Heart right ventricle (tissue), 16 donors: ENCODE measurements at places on chromosomes 2 and 18. TPM values are rescaled to one million over a fixed set of nuclear protein-coding genes. Genes with fewer than 3 reads are reported as not detected.

Gene MYO7B
- total RNA-seq: 1.4 TPM

Gene MAL
- total RNA-seq: 2.3 TPM

Gene HRH4
- total RNA-seq: not detected

Gene FAM136A
- total RNA-seq: 20.2 TPM

Gene CEP76
- total RNA-seq: 4.0 TPM

Gene NEURL3
- not detected for total RNA-seq

Gene PSMA8
- total RNA-seq: not detected

Gene ZNF638
- total RNA-seq: 74.5 TPM

Gene MARCHF4
- total RNA-seq: not detected

Gene AGXT
- not detected for total RNA-seq

Gene DIPK1C
- 6.8 TPM for total RNA-seq
